ENCODE measurements at places on chromosomes 11 and 22.

DNA sequence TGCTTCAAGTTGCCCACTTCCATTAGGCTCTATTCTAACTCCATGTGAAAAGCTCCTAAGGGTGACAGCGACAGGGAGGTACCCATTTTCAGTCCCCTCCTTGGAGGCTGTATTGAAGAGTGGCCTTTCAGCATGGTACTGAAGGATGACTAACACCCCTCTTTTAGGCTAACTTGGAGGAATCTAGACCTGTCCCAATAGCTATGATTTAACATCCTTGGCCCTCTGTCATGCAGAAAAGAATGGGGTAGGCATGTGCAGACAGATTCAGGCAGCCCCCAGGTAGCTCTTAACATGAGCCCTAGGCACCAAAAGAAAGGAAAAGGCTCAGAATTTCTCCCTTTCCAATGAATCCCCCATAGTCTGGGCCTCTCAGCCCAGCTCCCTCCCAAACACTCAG, 89.3 kb upstream of the AMOTL1 start:
- DNase-seq: no peak
- H3K27ac ChIP-seq: no peak overlapping the region
- H3K36me3 ChIP-seq: no peaks in the 10 kb centered on the region
- H3K4me1 ChIP-seq: no peaks in the 10 kb centered on the region
- no peak overlapping the region for H3K4me3 ChIP-seq
- H3K27me3 ChIP-seq: no peaks in the 10 kb centered on the region

- H3K27me3 ChIP-seq: no peaks in the 10 kb centered on the region
- H3K4me1 ChIP-seq: no peaks in the 10 kb centered on the region
- H3K4me3 ChIP-seq: no peak overlapping the region
Observed at GRCh38 chr22:44944883-44945601, 64.8 kb downstream of the PHF21B start.

DNA sequence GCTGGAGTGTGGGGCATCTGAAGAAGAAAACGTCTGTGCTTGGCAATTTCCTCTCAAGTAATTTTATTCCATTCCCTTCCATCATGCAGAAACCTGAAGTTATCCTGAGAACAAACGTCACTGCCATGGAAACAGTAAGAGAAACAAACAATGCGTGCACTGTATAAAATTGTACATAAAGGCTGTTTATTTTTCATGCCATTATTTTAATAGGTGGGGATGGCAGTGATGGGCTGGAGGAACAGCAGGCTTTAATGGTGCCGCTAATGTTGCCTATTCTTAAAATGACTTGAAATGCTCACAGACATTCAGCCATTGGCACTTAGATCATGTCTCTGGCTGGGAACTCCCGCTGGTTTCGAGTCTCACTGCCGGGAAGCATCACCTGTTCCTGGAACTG, 7.5 kb upstream of the SEZ6L start:
- H3K36me3 ChIP-seq: no peaks in the 10 kb centered on the region
- H3K4me1 ChIP-seq: no peaks in the 10 kb centered on the region
- DNase-seq: no peak
- H3K4me3 ChIP-seq: no peak overlapping the region
- peaks cover 14% of the 10 kb centered on the region for H3K27me3 ChIP-seq

DNA sequence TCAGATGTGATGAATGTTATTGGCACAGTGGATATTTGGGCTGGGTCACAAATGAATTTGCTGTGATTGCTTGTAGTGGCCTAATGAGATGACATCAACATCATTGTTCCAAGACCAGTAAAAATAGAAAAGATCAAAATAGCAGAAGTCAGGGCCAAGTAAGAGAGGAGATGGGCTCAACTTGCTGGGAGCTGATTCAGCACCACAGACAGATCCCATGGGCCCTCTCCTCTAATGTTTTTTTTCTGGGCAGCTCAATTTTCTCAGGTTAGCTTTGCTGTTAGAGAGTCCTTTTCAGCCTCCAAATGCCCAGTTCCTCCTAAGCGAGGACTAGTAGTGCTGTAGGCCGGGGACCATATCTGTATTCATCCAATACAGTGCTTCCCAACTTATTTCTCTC, 86.0 kb upstream of the IZUMO1R start:
- no peak overlapping the region for H3K27ac ChIP-seq
- H3K4me3 ChIP-seq: no peak overlapping the region
- H3K27me3 ChIP-seq: no peaks in the 10 kb centered on the region
- H3K4me1 ChIP-seq: no peaks in the 10 kb centered on the region
- H3K36me3 ChIP-seq: no peaks in the 10 kb centered on the region

DNA sequence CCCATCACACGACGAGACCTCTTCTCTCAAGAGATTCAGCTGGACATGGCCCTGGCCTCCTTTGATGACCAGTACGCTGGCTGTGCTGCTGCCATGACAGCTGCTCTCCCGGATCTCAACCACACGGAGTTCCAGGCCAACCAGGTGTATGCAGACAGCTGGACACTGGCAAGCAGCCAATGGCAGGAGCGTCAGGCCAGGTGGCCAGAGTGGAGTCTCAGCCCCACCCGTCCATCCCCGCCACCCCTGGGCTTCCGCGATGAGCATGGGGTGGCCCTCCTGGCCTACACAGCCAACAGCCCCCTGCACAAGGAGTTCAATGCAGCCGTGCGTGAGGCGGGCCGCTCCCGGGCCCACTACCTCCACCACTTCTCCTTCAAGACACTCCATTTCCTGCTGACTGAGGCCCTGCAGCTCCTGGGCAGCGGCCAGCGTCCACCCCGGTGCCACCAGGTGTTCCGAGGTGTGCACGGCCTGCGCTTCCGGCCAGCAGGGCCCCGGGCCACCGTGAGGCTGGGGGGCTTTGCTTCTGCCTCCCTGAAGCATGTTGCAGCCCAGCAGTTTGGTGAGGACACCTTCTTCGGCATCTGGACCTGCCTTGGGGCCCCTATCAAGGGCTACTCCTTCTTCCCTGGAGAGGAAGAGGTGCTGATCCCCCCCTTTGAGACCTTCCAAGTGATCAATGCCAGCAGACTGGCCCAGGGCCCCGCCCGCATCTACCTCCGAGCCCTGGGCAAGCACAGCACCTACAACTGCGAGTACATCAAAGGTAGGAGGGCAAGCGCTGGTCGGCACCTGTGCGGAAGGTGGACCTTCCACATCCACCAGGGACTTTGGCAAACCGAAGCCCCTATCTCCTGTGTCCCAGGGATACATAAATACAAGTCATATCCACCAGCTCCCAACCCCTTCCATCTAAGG, 11.3 kb downstream of the CHRNA10 start:
- peaks cover 9% of the 10 kb centered on the region for H3K27me3 ChIP-seq
- H3K4me1 ChIP-seq: no peaks in the 10 kb centered on the region
- no peak overlapping the region for H3K4me3 ChIP-seq
- no peak for DNase-seq
- H3K36me3 ChIP-seq: peaks cover 7% of the 10 kb centered on the region

DNA sequence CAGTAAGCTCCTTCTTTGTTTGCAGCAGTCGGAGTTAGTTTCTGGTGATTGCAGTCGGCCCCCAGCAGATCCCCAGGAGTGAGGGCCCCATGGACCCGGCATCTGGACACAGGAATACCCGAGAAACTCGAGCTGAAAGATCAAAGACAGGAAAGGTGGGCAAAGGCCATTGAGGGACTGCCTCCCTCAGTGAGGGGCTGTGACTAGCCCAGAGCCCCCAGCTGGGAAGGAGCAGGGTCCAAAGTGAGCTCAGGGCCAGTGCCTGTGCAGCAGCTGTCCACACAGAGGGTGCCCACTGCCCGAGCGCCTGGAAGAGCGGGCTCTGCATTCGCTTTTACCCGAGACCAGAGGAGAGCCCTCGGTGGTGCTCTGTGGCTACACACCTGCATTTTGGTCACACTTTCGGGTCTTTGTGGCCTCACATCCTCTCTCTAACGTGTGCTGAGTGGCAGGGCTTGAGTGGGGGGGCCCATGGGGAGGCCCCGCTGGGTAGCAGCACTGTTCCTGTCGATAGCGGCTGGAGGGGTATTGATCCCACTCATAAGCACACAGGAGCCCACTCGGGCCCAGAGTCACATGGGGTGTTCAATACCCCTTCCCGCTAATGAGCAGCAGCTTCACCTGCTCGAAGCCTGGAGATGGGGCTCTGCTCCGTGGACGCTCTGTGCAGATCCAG, 532.9 kb downstream of the TBC1D22A start:
- no peak for DNase-seq
- no peaks in the 10 kb centered on the region for H3K27me3 ChIP-seq
- no peak overlapping the region for H3K4me3 ChIP-seq
- H3K4me1 ChIP-seq: no peaks in the 10 kb centered on the region
- H3K27ac ChIP-seq: no peak overlapping the region
- no peaks in the 10 kb centered on the region for H3K36me3 ChIP-seq

DNA sequence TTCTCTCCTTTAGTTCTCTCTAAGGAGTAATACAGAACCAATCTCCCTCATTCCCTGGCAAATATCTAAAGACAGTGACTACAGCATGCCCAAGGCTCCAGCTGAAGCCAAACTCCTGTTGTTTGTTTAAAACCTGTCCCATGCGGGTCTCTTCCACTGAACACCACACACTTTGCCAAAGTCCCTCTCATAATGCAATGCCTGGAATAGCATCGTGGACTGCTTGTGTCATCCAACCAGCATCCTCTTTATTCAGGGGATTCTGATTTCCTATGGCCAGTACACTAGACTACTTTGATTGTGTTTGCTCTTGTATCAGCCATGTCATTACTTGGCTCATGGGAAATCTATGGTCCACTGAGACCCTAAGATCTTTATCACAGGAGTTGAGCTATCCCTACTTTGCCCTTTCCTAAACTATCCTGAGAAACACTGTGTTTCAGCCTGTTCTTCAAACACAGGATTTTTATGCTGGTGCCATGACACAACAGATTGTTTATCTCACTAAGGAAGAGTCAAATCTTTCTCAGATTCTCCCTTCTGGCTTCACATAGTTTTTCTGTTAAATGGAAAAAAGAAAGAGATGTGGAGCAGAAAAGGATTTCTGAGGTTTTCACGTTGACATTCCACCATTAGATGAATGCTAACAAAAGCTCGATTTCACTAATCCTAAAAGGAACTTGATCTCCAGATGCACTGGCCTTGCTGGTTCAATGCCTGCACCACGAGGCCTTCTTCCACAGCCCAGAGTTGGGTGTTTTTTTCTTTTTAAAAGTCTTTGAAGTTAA, 15.9 kb upstream of the IRAG1 start:
- H3K4me3 ChIP-seq: no peak overlapping the region
- H3K27ac ChIP-seq: no peak overlapping the region
- DNase-seq: no peak
- H3K4me1 ChIP-seq: no peaks in the 10 kb centered on the region

DNA sequence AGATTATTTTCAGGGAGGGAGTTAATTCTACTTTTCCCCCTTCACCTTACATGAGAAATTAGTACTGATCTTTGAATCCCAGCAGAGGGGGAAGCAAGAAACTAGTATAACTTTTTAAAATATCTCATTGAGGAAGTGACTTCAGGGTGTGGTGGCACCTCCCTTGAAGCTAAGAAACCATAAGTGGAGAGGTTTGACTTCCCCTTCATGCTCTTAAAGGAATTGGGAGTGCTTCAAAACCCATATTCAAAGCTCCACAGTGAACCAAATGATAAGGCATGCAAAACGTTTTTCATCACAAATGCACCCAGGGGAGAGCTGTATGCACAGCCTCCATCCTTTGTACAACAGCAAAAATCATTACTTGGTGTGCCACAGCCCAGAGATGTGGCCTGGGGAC, 540 bp downstream of the MS4A14 start:
- H3K4me3 ChIP-seq: no peak overlapping the region
- no peaks in the 10 kb centered on the region for H3K4me1 ChIP-seq
- no peak for DNase-seq
- H3K27ac ChIP-seq: no peak overlapping the region
- H3K27me3 ChIP-seq: peaks cover 3% of the 10 kb centered on the region
- H3K36me3 ChIP-seq: no peaks in the 10 kb centered on the region

DNA sequence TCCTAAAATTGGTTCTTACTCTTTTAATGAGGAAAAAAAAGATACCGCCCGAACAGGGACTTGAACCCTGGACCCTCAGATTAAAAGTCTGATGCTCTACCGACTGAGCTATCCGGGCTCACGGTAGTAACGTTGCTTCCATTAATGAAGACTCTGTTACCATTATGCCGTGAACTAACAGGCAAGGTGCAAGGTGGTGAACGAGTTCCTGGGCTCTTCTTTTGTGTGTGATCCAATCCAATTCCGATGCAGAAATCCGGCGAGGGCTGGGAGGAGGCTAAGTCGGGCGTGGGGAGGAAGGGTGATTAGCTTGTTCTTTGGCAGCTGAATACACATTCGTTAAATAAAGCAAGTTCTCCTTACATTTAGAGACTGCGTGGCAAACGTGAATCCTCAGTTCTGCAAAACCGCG, 49.0 kb downstream of the OR4D9 start:
- H3K27ac ChIP-seq: peak overlapping the region; percentile 96
- DNase-seq: peak; percentile 94
- H3K27me3 ChIP-seq: peaks cover 10% of the 10 kb centered on the region
- peaks cover 46% of the 10 kb centered on the region for H3K4me1 ChIP-seq

- DNase-seq: peak; percentile 90
- H3K36me3 ChIP-seq: no peaks in the 10 kb centered on the region
- peak overlapping the region; percentile 75 for H3K4me3 ChIP-seq
- H3K27me3 ChIP-seq: peaks cover 55% of the 10 kb centered on the region
Observed at GRCh38 chr11:8018484-8019313, 31.6 kb downstream of the EIF3F start.

GRCh38 chr22:37467391-37467955, 18.7 kb downstream of the MFNG start:
- H3K4me1 ChIP-seq: peaks cover 11% of the 10 kb centered on the region
- H3K36me3 ChIP-seq: peaks cover 46% of the 10 kb centered on the region
- no peaks in the 10 kb centered on the region for H3K27me3 ChIP-seq
- DNase-seq: no peak
- H3K4me3 ChIP-seq: no peak overlapping the region

DNA sequence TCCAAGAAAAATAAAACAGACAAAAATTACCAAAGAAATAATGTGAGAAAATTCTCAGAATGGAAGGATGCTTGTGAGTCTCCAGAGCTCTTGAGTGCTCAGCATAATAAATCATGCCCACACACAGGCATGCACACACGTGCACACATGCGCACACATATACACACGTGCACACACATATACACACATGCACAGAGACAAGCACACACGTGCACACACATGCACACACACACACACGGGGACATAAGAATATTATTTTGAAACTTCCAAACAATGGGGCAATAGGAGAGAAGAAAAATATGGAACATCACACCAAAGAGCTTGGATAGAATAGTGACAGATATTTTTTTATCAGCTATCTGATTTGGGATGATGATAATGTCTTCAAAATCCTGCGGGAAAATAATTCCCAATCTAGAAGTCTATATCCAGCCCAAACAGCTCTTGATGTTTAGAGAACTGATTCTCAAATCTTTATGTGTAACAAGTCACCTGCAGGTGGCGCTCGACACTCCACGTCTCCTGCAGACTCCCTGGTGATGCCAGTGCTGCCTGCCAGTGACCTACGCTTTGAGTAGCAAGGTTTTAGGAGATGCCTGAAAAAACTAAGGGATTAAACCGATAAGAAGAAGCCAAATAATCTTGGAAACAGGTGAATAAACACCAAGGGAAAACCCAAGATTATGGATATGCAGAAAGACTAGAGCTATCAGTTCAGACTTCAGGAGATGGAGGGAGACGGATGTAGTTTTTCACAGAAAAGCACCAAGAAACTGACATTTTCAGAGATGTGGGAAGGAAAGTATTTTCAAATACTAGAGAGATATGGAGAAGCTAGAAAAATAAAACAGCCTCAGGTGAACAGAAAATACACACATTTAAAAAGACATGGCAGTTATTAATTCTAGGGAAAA, 743.6 kb downstream of the ETS1 start:
- H3K27ac ChIP-seq: no peak overlapping the region
- H3K27me3 ChIP-seq: peaks cover 6% of the 10 kb centered on the region
- H3K4me1 ChIP-seq: no peaks in the 10 kb centered on the region
- no peak overlapping the region for H3K4me3 ChIP-seq
